Activated naive CD4-positive, alpha-beta T cell treated with anti-CD3 and anti-CD28 coated beads, Interleukin-2, amount 10 ng/mL, durations not matched to agents 7 days and 5 days (primary cell): ENCODE measurements at places on chromosomes 13 and 19.

DNA sequence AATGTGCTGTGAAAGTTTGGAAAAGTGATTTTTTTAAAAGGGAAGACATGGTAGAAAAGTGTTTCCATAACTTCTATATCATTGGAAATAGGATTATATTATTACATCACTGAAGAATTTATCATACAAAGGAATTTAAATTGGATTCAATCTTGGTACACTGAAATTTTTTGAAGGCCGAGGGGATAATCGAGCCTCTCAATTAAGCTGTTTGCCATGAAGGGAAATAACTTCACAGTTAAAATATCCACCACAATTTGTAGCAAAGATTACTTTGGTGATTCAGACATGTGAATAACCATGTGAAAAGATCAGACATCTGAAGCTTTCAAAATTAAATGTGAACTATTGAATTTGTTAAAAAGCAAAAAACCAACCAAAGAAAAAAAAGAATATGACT, 215.3 kb downstream of the KLF5 start:
- no peak for DNase-seq

- DNase-seq: no peak
These were observed 45.6 kb upstream of the MRI1 start for GRCh38 chr19:13718733-13719132.

DNA sequence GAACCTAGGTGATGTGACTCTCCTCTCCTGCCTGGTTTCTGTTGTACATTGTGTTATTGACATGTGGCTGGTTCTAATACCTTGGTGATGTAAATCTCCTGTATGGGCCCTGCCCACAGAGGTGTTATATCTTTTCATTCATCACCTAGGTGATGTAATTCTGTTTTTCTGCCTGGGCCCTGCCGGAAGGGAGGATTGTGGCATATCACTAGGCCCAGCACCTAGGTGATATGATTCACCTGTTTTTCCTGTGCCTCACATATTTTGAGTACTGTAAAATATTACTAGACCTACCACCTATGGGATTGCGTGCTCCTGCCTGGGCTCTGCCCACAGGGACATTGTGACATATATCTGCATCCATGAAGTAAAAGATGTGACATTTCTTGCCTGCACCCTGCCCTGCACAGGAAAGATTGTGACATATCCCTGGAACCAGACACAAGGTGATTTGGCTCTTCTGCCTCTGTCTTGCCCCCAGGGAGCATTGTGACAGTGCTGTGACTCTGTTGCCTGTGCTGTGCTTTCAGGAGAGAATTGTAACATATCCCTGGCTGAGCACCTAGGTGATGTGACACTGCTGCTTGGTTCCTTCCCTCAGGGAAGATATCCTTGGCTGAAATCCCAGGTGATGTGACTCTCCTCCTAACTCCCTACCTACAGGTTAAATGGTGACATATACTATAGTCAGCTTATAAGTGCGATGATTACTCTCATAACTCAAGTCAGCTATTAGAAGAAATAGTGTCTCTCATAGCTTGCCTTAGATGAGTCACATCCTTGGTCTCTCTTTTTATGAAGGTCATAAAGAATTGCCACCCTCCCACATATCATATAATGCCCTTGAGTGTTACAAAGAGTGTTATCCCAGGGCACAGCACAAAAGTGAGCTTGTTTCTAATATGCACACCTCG, 13.3 kb upstream of the ZNF681 start:
- DNase-seq: no peak

- no peak for DNase-seq
These were observed 336.9 kb upstream of the HTR2A start for GRCh38 chr13:47233734-47234133.

- no peak for DNase-seq
These were observed 34.0 kb downstream of the GPC6 start for GRCh38 chr13:93260591-93260990.

DNA sequence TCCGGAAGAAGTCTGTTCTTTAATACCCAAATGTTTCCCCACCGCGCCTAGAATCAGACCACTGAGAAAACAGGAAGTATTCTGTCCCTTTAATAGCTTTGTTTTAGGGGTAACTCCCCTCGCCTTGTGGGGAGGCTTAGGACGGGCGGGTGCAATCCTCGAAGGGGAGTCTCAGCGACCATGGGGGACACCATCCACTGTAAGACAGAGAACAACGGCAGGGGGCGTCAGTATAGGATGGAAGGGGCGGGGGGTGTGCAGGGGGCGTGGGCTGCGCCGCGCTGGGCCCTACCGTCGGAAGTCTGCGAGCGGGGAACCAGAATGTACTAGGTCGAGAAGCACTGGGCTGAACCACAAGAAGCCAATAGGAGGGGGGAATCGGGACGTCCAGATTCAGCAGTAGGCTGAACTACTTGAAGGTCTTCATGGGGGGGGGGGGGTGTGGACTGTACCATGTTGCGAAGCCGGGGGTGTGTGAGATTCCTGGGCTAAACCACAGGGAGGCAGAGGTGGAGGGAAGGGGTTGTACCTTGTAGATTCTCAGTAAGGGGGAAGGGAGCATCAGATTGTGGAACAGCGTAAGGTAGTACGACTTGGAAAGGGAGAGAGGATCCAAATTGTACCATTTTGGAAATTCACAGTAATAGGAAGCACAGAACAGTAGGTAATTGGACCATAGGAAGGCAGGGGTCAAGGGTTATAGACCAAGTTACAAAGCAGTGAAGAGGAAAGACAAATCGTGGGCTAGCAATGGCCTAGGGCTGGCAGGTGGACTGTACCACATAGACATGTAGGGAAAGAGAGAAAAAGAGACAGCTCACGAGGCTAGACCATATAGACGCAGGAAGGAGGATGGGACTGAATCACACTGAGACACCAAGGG, 1.0 kb upstream of the DBP start:
- peak; percentile 92 for DNase-seq

DNA sequence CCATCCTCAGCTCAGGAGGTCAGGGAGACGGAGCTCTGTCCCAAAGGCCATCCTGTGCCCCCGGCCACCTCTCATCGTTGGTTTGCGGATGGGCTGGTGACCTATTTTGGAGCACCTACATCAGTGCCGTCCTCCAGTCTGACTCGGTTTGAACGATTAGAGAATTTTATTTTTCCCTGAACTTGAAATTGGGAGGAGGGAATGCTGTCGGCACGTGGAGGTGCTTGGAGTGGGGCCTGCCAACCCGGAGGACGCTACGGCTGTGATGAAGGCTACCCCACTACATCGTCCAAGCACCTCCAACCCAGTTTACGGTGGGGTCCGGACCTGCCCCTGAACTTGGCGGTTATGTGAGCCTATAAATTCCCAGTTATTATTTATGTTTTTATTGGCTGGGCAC, 3.0 kb upstream of the ZNF554 start:
- no peak for DNase-seq

DNA sequence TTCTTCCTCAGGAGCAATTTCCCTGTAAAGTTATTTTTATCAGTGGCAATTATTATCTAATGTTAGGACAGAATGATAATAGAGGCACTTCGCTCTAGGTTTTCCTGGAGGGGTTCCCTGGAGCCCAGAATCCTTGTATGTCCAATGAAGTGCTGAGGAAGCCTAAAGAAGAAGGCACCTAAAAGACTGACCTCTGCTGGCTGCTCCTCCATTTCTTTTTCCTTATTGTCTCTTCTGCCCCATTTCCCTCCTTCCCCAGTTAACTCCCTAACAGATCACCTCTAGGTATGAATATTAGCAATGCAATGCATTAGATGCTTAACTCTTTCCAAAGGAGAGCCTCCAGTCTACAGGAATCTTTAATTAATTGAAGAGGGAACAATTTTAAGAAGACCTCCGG, 985.4 kb downstream of the DIAPH3 start:
- no peak for DNase-seq

DNA sequence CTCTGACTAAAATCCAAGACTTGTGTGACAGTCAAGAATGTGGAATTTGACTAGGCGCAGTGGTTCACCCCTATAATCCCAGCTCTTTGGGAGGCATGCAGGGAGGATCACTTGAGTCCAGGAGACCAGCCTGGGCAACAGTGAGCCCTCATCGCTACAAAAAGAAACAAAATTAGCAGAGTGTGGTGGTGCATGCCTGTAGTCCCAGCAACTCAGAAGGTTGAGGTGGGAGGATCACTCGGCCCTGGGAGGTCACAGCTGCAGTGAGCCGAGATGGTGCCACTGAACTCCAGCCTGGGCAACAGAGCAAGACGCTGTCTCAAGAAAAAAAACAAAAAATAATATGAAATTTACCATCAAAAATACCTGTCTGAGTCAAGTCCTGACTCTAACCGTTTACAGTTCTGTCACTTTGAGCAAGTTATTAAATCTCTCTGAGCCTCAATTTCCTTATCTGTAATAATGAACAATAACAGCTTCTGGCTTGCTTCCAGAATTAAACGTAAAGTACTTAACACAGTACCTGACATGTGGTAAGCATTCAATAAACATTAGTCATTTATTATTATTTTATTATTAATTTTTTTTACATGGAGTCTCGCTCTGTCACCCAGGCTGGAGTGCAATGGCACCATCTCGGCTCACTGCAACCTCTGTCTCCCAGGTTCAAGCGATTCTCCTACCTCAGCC, 204.6 kb upstream of the TSC22D1 start:
- DNase-seq: no peak

- no peak for DNase-seq
These were observed 53.3 kb upstream of the SLITRK1 start for GRCh38 chr13:83935566-83935965.

DNA sequence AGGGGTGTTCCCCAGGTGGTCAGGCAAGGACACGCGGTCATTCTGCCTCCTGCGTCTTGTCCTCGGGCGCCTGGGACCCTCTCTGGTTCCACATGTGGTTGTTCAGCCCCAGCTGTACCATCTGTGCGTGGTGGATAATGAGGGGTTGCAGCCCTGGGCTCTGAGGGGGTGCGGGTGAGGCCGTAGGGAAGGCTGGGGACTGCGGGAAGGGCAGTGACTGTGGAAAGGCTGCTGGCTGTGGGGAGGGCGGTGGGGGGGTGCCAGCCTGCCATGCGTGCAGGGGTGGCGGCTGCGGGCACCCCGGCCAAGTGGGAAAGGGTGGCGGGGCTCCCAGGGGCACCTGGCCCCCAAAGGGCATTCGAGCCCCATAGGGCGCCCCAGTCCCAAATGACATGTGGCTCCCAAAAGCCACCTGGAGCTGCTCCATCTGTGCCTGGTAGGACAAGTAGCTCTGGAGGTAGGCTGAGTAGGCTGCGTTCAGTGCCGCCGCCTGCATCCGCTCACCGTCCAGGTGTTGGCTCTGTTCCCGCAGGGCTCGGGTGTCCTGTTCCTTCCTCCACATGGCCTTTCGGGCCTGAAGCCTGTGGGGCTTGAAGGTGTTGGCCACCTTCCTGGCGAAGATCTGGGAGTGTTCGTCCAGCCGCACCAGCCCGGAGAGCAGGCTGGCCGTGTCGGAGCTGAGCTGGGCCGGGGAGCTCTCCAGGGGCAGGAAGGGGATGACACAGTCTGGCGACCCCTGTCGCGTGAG, 15.1 kb downstream of the TICAM1 start:
- no peak for DNase-seq

- DNase-seq: no peak
These were observed 17.2 kb upstream of the SLITRK6 start for GRCh38 chr13:85816413-85816812.

DNA sequence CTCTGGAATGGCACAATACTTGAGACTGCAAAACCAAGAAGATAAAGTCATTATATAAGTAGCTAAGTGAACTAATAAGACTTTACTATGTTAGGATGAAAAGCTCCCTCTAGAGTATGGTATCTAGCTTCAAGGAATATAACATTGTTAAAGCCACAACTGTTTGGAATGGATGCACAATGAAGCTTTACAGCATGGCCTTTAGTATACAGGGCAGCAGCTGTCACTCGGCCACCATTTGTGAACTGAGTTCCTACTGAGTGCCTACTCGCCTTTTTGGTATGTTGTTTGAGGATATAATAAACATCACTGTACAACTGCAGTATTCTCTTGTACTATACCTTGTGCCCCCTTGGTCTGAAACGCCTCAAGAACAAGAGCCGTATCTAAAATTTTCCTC, 6.8 kb downstream of the ALG5 start:
- no peak for DNase-seq

DNA sequence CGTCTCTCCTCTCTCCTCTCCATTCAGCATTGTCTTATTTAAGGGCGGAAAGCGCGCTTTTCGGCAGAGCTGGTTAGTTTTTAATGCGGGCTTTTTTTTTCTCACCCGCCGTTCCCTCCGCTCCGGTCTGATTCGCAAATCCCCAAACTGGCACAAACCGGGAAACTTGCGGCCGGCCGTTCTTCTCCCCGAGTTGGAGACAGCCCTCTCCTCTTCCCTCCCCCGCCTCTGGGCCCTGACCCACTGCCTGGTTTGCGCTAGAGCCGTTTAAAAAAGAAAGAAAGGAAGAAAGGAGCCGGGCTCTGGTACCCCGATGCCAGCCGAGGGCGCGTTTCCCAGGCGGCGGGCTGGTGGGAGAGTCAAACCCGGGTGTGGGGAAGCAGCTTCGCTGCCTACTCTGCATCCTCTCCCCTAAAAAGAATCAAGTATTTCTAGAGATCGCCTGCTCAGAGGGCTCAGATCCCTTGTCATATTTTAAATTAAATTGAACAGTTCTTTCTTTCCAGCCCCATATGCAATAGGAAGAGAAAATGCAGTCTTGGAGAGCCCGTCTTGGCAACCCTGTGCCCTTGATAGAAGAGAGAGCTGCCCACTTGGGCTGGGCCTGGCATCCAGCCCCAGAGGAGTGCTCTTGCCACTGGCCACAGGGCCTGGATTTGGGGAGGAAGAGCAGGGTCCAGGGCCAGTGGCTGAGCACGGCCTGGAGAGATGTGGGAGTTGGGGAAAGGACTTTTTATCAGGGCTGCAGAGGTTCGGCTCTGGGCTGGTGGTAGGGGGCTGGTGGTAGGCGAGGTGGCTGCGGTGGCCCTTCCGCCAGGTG, 19.0 kb downstream of the NFIX start:
- DNase-seq: no peak

DNA sequence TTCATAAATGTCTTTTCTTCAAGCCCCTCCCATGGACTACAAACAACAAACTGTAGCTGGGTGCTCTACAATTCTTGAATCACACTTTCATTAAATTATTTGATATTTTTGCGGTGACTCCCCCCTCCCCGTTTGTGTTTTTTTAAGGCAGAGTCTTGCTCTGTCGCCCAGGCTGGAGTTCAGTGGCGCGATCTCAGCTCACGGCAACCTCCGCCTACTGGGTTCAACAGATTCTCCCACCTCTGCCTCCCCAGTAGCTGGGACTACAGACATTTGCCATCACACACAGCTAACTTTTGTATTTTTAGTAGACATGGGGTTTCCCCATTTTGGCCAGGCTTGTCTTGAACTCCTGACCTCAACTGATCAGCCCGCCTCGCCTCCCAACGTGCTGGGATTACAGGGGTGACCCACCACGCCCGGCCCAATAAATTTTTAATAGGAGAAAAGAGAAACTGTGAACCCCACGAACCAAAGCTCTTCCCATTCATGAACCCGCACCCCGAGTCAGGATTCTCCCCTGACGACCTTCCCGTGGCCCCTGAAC, 703 bp downstream of the ZNF506 start:
- DNase-seq: no peak
